Stimulated activated CD8-positive, alpha-beta memory T cell treated with anti-CD3 and anti-CD28 coated beads, Interleukin-12 subunit alpha, Interleukin-12 subunit beta, amount 100 ng/mL, for 1 hour (primary cell): ENCODE measurements at places on chromosomes 5 and 9.

DNA sequence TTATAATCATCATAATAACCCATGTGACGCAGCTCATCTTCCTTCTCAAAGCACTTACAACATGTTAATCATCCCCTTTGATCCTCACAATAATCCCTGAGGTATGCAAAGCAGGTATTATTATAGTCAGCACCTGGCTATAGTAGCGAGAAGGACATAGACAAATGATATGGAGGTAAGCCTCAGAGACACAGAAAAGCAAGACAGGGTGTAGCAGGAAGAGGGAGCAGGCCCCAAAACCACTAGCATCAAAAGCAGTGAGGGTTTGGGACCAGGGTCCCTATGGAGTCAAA lies 139.2 kb upstream of the SLC30A5 start:
- no peak for DNase-seq

DNA sequence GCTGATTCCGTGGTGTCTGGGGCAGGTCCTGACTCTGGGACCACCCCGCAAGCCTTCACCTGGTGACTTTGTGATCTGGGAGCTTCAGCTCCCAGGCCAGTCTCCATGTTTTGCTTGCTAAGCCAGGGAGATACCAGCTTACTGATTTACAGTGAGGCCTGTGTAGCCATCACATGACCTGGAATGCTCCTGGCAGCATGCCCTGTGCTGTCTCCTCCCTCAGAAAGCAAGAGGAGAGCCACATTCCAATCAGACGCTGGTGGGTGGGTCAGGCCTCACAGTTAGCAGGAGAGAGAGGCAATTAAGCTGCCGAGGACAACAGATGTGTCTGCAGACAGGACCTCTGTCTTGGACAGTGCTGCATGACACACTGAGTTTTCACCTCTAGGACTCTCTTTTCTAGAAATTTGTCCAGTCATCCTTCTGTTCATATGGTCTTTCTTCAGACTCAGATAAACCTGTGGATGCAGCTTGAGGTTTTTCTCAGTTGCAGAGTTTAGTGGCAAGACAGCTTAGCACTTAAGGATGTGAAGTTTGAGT lies 24.4 kb upstream of the GRPEL2 start:
- DNase-seq, result no peak

DNA sequence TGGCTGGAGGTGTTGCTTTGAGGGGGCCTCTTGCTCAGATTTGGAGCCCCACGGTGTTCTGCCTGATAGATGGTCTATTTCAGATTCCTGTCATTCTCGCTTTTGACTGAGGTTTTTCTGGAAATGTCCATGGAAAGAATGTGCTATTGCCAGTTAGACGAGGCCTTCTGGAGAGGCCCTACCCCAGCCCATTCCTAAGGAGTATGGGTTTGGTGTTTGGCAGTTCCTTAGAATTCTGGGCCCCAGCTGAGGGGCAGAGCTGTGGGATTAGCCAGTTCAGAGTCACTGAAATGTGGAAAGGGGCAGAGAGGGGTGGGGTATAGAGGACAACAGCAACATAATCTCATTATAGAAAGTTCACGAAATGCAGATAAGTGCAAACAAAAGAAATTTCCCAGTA lies 50.5 kb downstream of the GALNT10 start:
- DNase-seq, result no peak

DNA sequence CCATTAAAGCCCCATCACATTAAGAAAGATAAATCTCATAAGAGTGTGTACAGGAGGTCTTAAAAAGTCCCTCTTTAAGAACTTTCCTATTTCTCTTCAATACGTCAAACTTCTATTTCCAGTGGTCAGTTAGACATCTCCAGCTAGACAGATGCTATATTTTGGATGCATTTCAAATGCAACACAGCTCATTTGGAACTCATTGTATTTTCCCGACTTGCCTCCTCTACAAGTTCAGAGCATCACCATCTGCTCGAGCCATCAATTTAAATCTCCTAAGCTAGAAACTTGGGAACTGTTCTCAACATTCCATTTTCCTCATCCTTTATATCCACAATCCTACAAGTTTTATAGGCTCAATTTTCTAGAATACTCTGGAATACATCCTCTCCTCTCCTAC lies 3.2 kb upstream of the UHRF2 start:
- DNase-seq, result no peak

DNA sequence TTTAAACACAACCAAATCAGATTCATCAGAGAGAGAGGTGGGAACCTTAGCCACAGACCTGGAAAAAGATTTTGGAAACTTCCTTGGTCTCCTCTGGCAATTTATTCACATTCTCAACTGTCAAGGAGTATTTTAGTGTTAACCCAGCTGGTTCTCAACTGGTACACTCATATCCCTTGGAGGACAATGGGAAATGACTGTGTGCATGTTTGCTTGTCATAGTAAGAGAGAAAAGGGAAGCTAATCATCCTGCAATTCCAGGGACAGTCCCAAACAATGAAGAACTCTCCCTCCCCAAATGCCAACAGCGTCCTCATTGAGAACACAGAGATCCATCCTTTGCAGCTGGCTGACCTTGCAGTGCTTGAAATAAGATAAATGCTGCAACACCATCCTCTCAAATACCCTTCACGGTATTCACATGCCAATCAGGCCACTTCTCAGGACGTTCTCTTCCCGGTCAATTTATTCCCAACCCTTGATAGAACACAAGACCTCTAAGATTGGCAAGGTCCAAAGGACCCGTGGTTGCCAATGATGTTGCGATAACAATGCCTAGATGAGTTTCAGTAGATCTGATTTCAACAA lies 75.5 kb downstream of the EPB41L4B start:
- DNase-seq, result no peak

- no peak for DNase-seq
Observed at GRCh38 chr5:97418462-97418861, 235.4 kb upstream of the RIOK2 start.

DNA sequence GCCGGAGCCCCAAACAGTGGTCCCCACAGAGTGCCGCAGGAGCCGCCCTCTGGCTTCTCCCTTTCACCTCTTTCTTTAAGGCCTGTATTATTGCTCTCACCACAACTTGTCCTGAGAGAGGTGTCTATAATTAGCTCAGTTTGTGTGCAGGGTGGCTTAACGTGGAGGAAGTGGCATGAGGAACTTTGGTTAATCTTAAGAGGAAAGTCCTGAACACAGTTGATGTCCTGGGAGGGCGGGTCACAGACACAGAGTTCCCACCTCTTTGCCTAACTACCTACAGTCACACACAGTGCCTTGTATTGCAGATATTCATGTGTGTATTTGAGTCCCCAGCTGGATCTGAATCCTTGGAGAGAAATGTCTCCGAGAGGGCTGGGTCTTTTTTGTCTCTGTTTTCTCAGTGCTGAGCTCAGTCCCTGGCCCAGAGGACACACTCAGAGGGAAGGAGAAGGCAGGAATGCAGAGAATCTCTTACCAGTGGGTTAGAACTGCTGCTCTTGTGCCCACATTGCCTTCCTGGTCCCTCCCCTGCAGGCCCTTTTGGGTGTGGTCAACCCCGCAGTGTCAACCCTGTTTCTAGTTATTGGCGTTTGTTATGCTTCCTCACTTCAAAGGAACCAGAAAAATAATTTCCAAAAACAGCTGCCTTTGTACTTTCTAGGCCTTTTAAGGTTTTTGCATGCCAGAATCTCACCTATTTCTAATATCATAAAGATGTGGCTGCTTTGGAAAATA lies 392.5 kb downstream of the KDM4C start:
- DNase-seq, result no peak

- DNase-seq, result no peak
Observed at GRCh38 chr5:14617441-14617840, 35.8 kb downstream of the OTULINL start.

- no peak for DNase-seq
Observed at GRCh38 chr5:61854531-61854930, 451.5 kb upstream of the KIF2A start.

GRCh38 chr5:116303340-116303739 lies 218.5 kb downstream of the COMMD10 start:
- DNase-seq, result no peak

- no peak for DNase-seq
Observed at GRCh38 chr5:113380807-113381326, 53.9 kb downstream of the TSSK1B start.

DNA sequence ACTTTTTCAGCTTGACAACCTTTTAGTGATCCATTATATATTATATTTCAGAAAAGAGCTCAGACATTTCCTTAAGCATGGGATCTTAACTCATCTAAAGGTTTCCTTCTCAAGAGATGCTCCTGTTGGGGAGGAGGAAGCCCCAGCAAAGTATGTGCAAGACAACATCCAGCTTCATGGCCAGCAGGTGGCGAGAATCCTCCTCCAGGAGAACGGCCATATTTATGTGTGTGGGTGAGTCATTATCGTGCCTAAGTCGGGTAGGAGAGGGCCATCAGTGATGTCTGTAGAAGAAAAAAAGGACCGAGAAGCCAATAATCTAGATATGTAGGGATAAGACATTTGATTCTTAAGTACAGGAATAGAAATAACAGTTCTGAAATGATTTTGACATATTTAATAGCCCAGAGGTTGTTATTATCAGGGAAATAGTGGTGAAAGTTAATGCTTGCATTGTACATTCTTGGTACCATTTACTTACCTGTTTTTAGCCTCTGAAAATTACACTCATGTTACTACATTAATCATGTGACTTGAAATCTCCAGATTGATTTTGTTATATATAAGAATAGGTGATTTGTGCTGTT lies 28.2 kb downstream of the MTRR start:
- no peak for DNase-seq
